ENCODE measurements at places on chromosomes 12 and 14. TPM values are rescaled to one million over a fixed set of nuclear protein-coding genes. Genes with fewer than 3 reads are reported as not detected.

DNA sequence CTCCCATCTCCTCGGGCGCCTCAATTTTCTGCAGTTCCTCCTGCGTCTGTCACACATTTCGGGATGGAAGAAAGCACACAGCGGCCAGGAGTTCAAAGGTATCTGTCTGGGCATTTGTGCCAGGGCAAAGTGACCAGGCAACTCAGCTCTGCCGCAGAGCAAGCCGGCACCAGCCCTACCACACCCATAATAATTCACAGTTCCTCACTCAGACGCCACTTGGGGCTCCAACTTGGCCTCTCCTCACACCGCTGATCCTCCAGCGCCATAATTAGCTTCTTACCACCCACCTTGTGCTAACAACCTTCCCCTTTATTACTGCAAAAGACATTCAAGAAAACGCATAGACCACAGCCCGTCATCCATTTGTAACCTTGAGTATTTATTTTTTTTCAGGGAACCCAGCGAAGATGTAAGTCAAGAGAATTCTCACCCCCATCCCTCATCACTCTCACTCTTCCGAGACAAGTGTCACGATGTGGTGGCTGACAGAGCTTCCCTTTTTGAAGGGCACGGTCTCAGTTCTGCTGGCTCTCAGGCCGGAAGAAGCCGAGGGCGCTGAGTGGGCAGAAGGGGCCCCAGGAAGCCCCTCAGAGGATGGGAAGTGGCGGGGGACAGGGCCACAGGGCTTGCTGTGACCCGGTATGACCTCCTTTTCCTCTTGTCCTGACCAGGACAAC lies 25.2 kb upstream of the NCOR2 start:
- no peak for DNase-seq

GRCh38 chr14:26773906-26774593 lies 176.2 kb upstream of the NOVA1 start:
- DNase-seq = no peak

DNA sequence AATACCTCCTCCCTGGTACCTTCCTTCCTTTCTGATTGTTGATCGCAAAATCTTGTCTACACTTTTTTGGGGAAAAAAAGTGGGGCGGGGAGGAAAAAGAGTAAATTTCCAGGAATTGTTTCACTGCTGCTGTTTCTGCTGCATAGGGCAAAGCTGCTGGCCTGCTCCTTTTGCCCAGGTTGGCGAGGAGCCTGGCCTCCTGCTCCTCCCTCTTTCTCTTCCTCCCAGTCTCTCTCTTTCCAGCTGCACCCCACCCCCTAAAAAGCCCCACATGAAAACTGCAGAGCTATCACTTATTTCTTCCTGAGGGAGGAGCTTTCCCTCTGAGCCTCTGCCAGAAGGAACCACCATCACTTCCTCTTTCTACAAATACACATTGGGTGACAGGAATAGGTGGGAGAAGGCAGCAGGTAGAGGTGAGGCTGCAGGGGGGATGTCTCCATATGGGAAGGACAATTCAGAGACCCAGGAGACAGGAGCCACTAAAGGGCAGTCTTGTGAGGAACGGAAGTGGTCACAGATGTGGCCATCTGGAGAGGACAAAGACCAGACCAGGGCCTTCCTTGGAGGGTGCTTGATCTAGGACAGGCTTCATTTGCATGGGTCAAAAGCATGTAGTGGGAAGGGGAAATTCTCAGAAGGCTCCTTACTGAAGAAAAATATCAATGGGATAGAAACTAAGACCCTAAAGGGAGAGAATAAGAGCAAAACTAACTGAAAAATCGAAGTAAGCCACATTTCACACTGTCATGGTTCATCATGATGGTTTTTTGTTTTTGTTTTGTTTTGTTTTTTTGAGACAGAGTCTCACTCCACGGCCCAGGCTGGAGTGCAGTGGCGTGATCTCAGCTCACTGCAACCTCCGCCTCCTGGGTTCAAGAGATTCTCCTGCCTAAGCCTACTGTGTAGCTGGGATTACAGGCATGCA lies 14.8 kb downstream of the ZBTB39 start:
- no peak for DNase-seq

GRCh38 chr12:19036673-19037357 lies 92.7 kb upstream of the PLEKHA5 start:
- DNase-seq = no peak

DNA sequence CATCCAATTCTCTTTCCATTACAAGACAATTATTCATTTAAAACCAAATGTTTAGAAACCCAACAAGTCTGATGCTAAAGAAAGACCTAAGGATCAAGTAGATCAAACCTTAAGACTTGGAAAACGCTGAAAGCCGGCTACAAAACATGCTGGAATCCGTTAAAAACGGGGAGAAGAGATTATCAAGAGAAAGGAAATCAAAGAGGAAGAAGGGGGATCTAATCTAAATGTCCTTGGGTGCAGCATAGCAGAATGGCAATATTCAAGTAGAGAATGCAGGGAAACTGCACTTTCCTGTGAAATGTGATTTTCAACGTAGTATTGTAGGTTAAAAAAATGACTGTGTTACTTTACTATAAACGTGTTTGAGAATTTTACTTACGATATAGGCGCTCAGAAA lies 1.3 kb downstream of the PPP1R13B start:
- DNase-seq = no peak

- no peak for DNase-seq
These were observed 51.8 kb downstream of the PELI2 start for GRCh38 chr14:56170028-56170427.

DNA sequence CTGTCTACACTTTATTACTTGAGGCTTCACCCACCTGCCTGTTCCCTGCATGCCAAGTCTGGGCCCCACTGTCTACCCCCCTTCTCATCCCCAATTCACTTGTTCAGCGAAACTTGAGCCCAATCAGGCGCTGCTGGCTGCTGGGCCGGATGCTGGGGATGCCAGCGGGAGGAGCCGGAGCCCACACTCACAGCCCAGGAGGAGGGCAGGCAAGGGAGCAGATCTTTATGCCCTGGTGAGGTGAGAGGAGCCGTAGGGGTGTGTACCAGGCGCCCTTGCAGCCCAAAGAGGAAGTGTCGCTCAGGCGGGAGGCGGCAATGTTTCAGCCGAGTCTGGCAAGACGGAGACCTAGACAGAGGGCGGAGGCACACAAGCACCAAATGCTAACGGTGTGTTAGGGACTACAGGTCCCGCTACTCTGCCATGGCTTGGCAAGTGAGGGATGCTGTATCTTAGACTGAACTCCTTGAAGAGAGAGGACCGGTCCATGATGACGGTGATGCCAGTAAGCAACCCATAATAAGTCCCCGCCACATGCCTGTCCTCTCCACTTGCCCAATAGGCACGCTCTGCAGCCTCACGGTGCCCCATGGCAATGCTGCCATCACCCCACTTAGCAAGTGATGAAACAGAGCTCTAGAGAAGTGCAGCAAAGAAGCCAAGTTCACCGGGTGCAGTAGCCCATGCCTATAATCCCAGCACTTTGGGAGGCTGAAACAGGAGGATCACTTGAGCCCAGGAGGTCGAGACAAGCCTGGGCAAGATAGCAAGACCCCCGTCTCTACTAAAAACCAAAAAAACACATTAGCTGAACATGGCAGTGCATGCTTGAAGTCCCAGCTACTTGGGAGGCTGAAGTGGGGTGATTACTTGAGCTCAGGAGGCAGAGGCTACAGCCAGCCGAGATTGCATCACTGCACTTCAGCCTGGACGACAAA lies 41.6 kb downstream of the LRRC74A start:
- peak; percentile 75 for DNase-seq

- DNase-seq = no peak
These were observed 6.6 kb downstream of the PTHLH start for GRCh38 chr12:27965966-27966365.

DNA sequence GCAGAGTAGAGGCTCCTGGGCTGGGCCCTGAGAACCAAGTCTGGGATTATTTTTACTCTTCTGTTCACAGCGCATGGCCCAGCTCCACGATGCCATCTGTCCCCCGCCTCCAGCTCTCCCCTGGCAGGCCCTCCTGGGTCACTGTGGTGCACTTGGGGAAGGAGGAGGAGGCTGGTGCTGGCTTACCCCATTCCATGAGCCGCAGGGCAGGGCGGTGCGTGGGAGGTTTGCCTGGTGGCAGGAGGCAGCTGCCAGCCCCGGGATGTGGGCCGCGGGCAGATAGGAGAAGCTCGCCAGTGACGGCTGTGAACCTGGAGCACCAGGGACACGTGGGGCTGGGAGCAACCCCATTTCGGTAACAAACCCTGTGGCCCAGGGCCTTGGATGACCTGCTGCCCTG lies 23.2 kb downstream of the TEAD4 start:
- no peak for DNase-seq

GRCh38 chr12:118430516-118430915 lies 54.2 kb downstream of the SUDS3 start:
- DNase-seq = no peak

- no peak for DNase-seq
These were observed 9.1 kb downstream of the SCAF11 start for GRCh38 chr12:45981075-45981837.

DNA sequence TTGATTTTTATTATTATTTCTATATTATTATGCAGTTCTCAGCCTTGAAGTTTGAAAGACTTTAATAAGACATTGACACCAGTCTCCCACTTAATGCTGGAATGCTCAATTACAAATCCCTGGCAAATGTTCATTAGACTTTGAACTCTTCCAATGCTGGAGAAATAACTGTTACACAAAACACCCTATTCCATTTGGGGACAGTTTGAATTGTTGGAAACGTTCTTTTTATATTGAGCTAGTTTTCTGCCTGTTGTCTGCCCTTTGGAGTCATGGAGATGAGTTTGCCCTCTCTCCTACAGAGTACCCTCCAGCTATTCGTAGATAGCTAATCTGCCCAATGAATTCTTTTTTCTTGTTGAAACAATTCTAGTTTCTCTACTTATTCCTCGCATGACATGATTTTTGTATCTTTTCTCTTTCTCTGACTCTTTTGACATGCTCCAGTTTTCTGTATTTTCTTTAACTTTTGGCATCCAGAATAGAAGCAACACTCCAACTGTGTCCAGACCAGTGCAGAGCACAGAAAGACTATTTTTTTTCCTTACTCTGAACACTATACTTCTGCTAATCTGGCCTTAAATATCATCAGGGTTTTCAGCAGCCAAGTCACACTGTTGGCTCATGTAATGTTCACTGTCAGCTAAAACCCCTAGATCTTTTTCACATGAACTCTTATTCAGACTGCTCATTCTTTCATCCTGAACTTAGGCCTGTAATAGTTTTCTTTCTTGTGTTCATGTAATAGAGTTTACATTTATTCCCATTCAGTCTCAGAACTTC lies 379.3 kb downstream of the RAD51B start:
- DNase-seq = no peak

DNA sequence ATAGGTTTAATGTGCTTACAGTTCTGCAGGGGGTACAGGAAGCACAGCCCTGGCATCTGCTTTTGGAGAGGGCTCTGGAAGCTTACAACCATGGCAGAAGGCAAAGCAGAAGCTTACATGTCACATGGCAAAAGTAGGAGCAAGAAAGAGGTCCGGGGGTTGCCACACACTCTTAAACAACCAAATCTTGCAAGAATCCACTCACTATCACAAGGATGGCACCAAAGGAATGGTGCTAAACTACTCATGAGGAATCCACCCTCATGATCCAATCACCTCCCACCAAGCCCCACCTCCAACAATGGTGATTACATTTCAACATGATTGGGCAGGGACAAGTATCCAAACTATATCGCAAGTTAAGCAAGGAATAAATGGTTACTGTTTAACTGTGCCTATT lies 255.8 kb upstream of the AVPR1A start:
- no peak for DNase-seq

GRCh38 chr12:71708658-71709057 lies 22.8 kb downstream of the TMEM19 start:
- no peak for DNase-seq

DNA sequence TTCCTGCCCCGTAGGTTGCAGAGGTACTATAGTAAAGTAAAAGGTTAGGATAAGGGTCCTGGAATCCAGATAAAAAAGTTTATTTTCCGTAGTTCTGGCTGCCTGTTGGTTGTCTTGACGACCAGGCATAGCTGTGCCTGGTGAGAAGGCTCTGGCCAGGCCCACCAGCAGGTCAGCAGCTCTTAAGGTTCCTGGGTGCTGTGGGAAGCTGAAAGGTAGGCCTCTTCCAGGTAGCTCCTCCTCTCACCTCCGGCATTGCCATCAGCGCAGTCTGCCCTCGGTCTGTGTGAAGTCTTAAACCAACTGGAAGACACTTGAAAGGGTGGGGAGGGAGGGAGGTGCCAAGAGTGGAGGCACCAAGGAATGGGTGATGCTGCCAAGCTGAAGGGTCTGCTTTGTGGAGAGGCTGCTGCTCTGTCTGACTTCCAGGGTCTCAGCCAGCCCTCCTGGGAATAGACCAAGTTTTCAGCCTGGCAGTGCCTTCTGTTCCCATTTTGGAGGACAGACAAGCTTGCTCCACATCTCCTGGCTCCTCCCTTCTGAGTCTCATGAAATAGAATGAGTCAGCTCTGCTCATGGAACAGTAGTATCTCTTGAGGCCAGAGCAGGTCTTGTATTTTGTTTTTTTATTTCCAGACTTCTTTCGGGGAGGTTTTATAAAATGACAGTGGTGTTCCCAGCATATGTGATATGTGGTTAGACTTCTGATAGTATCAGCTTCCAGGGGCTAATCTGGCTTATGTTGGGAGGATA lies 5.2 kb upstream of the ACADS start:
- DNase-seq = no peak

DNA sequence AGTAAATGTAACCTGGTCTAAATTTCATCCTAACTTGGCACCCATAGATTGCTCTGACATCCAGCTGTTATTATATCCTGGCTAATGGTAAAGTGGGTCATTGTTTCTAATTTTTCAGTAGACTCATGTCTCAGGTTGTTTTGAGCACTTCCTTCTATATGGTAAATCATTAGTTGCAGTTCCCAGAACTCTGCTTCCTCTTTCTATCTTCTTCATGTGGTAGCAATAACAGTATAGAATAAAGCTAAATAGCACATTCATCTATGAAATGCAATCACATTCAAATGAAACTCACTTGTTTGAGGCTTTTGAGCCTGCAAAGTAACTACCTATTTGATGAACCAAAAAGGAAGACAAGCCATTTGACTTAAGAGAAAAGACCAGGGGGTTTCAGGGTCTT lies 65.1 kb upstream of the GZMB start:
- DNase-seq = no peak

- no peak for DNase-seq
These were observed 141.8 kb downstream of the VRK1 start for GRCh38 chr14:96938946-96939345.

GRCh38 chr12:95742586-95742985 lies 48.0 kb downstream of the NTN4 start:
- DNase-seq = no peak

- no peak for DNase-seq
These were observed 24.3 kb upstream of the OR6J1 start for GRCh38 chr14:22668417-22668816.

GRCh38 chr12:84412226-84412625 lies 500.4 kb downstream of the SLC6A15 start:
- DNase-seq = no peak

Gene LIMA1
- 94.6 TPM for total RNA-seq

Gene PSMC1
- 185 TPM for total RNA-seq

Gene ADGRD1
- 0.84 TPM for total RNA-seq

Gene HOTAIR
- total RNA-seq = not detected

Gene RHEBL1
- total RNA-seq = 11.8 TPM

Gene AMDHD1
- total RNA-seq = 0.21 TPM

Gene LRRC9
- total RNA-seq = not detected

Gene AQP2
- not detected for total RNA-seq

Gene HCAR1
- total RNA-seq = 6.8 TPM

Gene CIDEB
- 21.8 TPM for total RNA-seq

Gene NEUROD4
- not detected for total RNA-seq

Gene MYBPC1
- total RNA-seq = not detected

Gene EIF2S3B
- total RNA-seq = 0.62 TPM

Gene BMAL2
- total RNA-seq = 58.8 TPM

Gene MLXIP
- total RNA-seq = 48.0 TPM

Gene TTC6
- total RNA-seq = not detected

Gene EEF1AKMT3
- 5.2 TPM for total RNA-seq

Gene CLIP1
- 60.8 TPM for total RNA-seq

Gene NXPH4
- 0.47 TPM for total RNA-seq
